ENCODE measurements at places on chromosomes 3 and 15.

GRCh38 chr15:95557226-95558046, 773.1 kb upstream of the NR2F2 start:
- DNase-seq: no peak

DNA sequence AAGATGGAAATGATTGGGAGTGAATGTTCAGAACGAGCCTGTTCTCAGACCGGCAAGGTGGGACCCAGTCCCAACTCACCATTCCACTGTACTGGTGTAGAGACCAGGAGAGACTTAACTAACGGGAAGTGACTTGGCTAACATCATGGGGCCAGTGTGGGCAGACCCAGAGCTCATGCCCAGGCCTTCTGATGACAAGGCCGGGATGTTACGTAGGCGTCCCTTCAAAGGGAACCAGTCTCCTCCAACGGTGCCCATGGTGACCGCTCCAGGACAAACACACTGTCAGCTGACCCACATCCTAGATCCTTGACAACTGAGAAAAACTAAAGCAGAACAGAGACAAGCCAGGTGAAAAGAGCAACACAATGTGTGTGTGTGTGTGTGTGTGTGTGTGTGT, 128.4 kb upstream of the HACD2 start:
- no peak for DNase-seq

- no peak for DNase-seq
Measured at GRCh38 chr15:29451201-29451781, 181.7 kb upstream of the NSMCE3 start.

DNA sequence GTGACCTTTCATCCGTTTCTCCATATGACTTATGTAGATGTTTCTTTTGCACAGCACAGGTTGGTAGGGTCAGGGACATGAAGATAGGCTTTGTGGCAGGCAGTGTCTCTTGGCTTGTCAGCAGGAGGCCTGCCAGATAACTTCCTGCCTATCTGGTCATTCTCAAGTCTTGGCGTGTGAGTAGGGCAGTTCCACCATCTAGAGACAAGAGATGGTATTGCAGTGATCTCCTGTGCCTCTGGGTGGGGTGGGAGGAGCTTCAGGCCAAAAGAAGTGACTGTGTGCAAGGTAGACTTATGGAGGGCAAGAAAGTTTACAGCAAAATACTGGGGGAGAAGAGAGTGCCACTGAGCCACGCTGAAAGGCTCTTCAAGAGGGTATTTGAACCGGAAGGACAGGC, 11.0 kb downstream of the TEX264 start:
- peak; percentile 82 for DNase-seq

DNA sequence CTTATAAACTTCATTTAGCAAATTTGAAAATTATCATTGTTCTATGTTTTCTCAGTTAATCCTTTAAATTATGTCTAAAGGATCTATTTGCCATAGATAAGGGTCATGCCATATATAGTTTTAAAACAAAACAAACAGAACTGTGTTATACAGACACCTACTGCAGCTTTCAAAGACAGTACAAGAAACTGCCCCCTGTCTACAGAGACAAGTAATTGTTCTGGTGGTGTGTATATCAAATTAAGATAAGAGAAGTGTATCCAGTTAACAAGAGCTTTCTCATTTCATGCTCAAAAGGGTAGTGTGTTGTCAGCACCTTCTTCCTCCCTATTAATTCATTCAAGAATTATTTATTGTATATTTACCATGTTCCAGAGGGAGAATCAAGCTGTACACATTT, 201.2 kb downstream of the FMN1 start:
- DNase-seq: no peak

- no peak for DNase-seq
Measured at GRCh38 chr3:61268644-61269043, 17.4 kb upstream of the FHIT start.

DNA sequence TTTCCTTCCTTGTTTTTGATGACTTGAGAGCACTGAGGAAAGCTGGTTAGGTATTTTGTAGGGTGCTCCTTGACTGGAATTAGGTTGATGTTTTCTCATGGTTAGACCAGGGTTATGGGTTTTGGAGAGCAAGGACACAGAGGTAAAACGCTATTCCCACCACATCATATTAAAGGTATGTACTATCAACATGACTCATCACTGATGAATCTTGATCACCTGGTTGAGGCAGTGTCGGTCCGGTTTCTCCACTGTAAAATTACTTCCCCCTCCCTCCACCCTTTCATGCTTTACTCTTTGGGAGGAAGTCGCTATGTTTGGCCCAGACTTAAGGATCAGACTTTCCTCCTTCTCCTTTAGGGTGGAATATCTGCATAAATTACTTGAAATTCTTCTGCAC, 201.6 kb downstream of the EDEM1 start:
- DNase-seq: no peak

DNA sequence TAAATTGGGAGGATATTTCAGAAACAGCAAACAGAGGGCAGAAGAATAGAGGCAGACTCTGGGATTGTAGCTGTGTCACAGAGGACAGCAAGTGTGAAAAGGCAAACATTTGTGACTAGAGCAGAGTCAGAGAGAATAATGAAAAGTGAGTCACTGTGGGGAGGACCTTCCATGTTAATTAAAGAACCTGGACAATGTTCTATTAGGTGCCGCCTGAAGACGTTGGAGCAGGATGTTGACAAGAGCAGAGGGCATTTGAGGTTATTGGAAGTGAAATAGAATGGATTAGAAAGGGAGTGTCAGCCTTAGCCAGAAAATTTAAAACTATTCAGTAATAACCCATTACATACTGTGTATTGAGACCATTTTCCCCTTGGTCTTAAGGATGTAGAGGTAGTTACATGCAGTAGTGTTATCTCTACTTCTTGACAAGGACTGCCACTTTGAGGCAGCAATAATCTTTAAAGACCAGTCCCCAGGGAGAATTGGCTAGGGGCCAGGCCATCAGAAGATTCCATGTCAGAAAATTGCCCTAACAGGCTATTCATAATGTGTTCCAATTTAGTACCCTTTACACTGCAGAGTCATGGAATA, 5.8 kb downstream of the ACKR2 start:
- DNase-seq: no peak

DNA sequence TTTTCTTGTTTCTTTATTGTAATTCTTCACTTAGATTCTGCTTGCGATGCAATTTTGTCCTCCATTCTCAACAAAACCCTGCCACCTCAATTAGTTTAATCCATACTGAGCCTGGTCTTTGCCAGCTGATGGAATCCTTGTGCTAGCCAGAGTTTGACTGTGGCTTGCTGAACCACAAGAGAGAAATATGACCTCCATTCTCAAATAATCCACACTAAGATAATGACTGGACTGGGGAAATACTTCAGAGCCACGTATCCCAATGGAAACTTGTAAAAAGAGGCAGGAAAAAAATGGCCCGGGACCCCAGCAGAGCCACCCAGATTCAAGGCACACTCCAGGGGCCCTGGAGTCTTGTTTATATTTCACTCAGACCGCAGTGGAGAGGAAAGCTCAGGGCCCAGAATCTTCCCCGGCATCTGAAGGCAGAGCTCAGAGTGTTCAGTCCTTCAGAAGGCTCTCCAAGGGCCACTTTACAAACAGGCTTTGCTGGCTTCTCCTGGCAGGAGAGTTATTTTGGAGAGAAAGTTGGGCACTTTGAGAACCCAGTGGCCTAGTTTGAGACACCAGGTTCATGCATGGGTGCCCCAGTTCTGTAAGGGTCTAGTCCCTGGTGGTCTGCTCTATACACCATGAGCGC, 62.7 kb downstream of the SSUH2 start:
- no peak for DNase-seq

DNA sequence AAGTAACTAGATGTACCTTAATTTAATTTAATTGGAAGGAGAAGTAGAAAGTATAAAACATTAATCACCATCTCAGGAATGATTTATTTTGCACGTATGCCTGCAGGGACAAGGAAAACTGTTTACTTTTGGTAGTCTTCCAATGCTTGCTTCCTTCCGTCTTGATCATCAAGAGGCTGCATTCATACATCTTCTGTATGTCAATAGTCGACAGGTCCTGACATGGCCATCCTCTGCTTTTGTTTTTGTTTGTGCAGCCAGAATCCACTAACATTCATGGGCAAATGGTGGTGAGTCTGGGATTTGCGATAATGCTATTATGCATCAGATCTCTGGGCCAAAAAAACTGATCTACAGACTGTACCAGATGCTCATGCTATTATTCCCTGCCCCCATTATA, 56.6 kb upstream of the ZPLD1 start:
- no peak for DNase-seq

DNA sequence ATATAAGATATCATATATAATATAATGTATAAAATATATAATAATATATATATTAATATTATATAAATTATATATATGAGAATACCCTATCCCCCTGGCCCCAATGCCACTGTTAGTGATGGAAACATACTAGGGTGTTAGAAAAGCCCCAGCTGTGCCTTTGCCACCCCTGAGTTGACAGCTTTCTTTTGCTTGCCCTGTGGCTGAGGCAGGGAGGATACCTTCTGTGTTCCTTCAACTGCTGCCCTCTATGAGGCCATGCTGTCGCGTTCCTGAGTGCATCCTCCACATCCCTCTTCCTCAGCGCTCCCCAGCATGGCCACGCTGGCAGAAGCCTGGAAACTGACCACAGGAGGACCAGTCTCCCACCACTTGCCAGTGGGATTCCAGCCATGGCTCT, 26.3 kb downstream of the FAN1 start:
- no peak for DNase-seq

Measured in activated CD8-positive, alpha-beta memory T cell treated with anti-CD3 and anti-CD28 coated beads for 24 hours (primary cell).